Activated T-cell treated with anti-CD3 and anti-CD28 coated beads, Interleukin-2, amount 50 U/mL, for 72 hours (primary cell): ENCODE measurements at places on chromosomes 2 and 18. TPM values are rescaled to one million over a fixed set of nuclear protein-coding genes. Genes with fewer than 3 reads are reported as not detected.

The UGT1A6 gene
- not detected for total RNA-seq

The HOXD8 gene
- not detected for total RNA-seq

The GCG gene
- total RNA-seq, result not detected

- H3K4me3 ChIP-seq, result no peak overlapping the region
- peaks cover 8% of the 10 kb centered on the region for H3K36me3 ChIP-seq
- peaks cover 5% of the 10 kb centered on the region for H3K27me3 ChIP-seq
- DNase-seq, result no peak
- no peak overlapping the region for H3K27ac ChIP-seq
Observed at GRCh38 chr2:46367286-46367685, 70.1 kb downstream of the EPAS1 start.

DNA sequence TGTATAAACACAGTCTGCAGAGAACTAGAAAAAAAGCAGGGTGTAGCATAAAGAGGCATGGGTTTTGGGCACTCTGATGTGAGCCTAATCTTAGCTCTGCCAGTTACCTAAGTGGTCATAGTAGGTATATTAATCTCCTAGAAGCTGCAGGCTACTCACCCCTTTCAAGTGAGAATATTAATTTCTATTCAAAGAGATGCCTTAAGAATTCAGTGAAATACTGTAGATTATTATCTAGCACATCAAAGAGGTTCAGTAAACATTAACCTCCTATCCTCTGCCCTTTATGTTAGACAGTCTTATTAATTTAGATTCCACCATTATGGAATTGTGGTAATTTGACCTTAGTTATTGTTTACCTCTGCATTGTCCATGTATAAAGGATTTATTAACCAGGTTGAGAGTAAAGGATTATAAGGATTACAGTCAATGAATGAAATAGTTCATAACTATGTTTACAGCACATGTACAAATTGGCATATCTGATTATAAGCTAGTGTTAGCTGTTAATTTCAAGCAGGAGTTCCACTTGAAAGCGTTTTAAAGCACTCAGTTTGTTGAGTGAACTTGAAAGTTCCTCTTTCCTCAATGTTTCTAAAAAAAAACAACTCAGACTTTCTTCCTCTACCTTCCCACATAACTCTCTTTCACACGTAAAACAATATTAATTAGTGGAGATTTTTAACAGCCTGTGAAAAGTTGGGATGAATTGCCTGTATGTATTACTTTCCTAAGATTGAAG lies 150.6 kb upstream of the EPC2 start:
- H3K36me3 ChIP-seq, result no peaks in the 10 kb centered on the region
- H3K27ac ChIP-seq, result no peak overlapping the region
- H3K4me1 ChIP-seq, result no peaks in the 10 kb centered on the region

GRCh38 chr18:48330016-48330991 lies 78.9 kb downstream of the ZBTB7C start:
- no peaks in the 10 kb centered on the region for H3K36me3 ChIP-seq
- peaks cover 7% of the 10 kb centered on the region for H3K27me3 ChIP-seq
- H3K4me3 ChIP-seq, result no peak overlapping the region
